Foreskin keratinocyte (primary cell): ENCODE measurements at places on chromosomes 2 and 18.

GRCh38 chr2:21804151-21804550, 680.4 kb downstream of the TDRD15 start:
- no peak for DNase-seq

- DNase-seq, result peak; percentile 22
Measured at GRCh38 chr18:55477499-55477859, 110.5 kb downstream of the TCF4 start.

- no peak for DNase-seq
Measured at GRCh38 chr2:177188482-177189469, 23.8 kb upstream of the HNRNPA3 start.

- DNase-seq, result no peak
Measured at GRCh38 chr2:192218970-192219369, 24.2 kb upstream of the TMEFF2 start.

DNA sequence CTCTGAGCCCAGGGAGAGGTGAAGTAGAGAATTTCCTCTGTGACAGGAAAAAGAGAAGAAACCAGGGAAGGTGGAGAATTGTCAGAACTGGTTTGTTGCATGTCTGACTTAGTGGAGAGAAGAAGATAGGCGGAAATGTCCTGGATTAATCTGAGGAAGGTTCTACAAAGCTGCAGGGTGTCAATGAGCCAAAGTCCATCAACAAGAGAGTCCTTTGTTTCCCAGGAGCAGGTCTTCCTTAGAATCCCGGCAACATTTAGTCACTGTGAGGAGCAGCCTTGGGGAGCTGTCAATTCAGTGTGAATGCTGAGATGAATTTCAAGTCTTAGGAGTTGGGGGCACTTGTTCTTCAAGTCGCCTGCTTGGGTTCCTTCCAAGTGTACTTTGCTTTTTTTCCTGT, 88.4 kb upstream of the CELF4 start:
- DNase-seq, result no peak

DNA sequence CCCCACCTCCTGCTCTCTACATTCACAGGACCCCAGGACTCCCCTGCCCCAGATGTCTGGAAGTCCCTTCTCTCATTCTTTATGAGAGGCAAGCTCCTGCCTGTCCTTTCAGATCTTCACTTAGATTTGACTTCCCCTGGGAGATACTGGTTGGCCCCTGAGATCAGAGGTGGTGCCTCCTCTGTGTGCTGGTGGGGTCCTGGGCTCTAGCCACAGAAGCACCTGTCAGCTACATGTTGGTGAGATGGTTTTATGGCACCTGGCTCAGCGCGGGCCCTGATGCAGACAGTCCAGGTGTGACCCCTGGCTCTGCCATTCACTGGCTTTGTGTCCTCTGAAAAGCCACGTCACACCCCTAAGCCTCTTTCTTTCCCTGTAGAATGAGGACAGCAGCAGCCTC, 369.6 kb upstream of the ID2 start:
- no peak for DNase-seq

DNA sequence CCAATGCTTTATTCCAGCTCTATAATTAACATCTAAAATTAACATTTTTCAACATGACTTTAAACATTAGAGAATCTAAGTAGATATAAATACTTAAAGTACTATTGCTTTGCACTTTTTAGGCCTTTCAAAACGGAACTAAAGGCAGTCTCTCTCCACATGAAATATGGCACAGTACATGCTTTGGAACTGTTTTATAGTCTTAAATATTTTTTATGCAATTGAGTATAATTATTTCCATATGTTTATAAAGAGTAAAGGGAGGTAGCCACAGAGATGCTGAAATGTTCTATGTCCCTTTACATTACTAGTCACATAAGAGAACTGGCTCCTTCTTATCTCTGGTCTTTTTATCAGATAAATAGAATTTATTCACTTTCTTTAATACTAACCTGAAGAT, 674.0 kb downstream of the PLCL1 start:
- no peak for DNase-seq
